ENCODE measurements at places on chromosomes 2 and 18.

GRCh38 chr2:9229470-9229820 lies 22.8 kb downstream of the ASAP2 start:
- no peak for DNase-seq

DNA sequence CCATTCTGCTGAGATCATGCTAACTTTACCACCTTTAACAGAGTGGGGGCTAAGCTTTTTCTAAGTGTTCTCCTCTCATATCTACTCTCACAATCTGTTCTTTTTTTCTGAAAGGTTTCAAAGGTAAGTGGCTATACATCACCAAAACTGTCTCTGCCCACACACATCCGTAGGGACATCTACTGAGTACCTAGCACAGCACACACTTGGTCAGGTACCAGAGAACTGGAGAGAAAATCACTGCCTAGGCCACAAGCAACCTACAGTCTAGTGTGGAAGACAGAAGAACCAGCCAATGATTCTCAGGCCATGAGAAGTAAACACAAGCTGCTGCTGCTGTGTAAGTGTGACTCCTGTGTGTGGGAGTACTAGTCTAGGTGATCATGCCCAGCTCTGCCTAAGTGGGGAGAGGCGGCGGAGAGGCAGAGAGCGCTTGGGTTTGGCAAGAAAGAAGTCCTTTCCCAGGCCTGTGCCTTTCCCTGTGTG lies 176.1 kb upstream of the ZFP36L2 start:
- DNase-seq = no peak

DNA sequence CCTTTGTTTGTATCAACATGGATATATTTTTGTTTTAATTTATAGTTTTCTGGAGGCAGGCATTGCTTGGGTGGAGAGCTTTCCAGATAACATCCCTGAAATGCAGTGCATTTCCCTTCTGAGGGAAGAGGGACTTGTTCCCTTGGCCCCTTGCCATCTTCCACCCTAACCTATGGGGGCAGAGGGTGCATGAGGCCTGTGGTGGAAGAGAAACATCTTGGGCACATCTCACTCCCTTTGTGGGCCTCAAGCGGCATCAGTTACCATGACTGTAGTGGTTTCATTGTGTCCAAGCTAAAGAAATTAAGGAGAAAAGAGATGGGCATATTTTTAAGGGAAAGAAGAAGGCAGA lies 5.3 kb upstream of the RPL37A start:
- DNase-seq = no peak

- DNase-seq = no peak
These were observed 122.0 kb downstream of the SPP2 start for GRCh38 chr2:234172532-234172931.

DNA sequence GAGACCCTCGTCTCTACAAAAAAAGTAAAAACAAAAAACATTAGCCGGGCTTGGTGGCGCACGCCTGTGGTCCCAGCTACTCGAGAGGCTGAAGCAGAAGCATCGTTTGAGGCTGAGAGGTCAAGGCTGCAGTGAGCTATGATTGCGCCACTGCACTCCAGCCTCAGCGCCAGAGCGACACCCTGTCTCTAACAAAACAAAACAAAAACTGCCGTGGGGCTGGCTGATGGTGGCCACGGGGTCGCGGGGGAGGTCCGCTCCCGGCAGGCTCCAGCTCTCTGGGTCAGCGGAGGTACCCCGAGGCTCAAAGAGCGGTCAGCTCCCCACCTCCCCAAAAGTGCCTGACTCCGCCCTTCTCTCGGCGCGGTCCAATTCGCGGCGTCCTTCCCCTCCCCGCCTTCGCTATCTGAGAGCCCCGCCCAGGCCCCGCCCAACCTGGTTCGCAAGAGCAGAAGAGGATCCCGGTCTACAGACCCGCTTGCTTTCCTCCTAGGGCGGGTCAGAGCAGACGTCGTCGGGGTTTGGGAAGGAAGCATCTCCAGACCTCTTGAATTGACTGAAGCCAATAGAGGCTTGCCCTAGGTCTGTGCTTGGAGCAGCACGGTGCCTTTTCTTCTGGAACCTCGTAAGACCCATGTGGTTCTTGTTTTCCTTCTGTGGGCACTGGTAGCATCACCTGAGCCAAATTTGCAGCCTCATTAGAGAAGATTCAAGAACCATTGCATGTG lies 7.8 kb downstream of the RAX start:
- DNase-seq = no peak

- DNase-seq = no peak
These were observed 286.2 kb downstream of the ARL6IP6 start for GRCh38 chr2:153004627-153005026.

DNA sequence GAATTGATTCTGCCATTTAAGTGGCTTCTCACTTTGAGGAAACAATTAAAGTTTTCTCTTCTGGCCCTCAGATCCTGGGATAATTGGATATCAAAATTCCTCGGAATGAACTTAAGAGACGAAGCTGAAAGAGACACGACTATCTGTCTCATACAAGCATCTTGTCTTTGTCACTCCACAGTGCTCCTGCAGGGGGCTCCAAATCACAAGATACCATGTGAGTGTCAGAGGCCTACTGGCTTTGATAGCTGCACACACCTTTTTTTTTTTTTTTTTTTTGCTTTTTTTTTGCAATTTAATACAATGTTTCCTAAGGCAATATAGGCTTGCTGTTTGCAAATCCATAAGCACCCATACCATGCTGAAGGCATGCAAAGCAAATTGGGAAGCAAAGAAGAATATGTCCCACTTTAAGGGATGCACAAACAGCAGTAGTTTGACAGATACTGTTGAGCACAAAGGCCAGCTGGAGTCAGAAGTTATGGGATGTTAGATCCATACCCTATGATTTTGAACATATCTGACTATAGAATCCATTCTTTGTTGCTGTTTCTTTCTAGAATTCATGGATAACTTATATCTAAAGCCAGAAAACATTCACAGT lies 109.0 kb upstream of the CBLN2 start:
- DNase-seq = no peak

GRCh38 chr18:57422313-57422872 lies 12.8 kb upstream of the ONECUT2 start:
- DNase-seq = no peak

GRCh38 chr2:189530965-189531637 lies 49.5 kb downstream of the SLC40A1 start:
- no peak for DNase-seq

- no peak for DNase-seq
These were observed 163.1 kb downstream of the CCDC178 start for GRCh38 chr18:33277431-33277830.

GRCh38 chr2:100891906-100892642 lies 72.1 kb downstream of the NPAS2 start:
- no peak for DNase-seq

DNA sequence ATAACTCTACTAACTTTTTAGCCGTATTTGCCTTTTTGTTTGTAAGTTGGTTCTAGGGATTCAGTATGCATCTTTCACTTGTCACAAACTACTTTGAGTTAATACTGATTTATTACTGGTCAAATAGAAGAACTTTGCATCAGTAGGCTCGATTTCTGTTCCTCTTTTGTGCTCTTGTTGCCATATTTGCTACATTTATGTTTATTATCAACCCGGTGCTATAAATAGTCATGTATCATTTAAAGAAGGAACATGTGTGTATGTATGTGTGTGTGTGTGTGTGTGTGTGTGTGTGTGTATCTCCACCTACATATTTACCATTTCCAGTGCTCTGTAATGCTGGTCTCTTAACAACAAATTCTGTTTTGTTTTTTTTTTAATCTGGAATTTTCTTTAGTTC lies 79.6 kb upstream of the B3GNT7 start:
- DNase-seq = no peak

GRCh38 chr18:33467531-33467930 lies 27.0 kb upstream of the CCDC178 start:
- DNase-seq = no peak

DNA sequence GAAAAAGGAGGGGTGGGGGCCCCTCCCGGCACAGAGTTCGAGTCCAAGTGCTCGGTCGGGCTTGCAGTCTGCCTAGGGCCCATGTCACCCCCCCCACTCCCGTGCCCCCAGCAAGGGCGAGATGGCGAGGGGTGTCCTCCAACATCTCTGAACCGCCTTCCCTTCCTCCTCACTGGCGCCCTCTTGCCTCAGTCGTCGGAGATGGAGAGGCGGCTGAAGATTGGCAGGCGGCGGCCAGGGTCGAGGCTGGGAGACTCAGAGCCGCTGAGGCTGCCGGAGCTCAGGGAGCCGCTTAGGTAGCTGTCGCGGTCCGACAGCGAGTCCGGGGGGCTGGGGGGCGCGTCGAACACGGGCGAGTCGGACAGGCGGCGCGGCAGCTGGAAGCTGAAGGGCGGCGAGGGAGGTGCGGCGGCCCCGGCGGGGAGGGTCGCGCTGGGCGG lies 2.3 kb downstream of the ZFP36L2 start:
- peak; percentile 93 for DNase-seq

Data from spleen (tissue), 13 donors.